Stimulated activated naive CD8-positive, alpha-beta T cell treated with anti-CD3 and anti-CD28 coated beads, Interleukin-15, Interleukin-2, amounts not matched to agents 100 U/mL and 50 U/mL, for 24 hours (primary cell): ENCODE measurements at places on chromosomes 4 and X.

- no peak for DNase-seq
Observed at GRCh38 chrX:38704146-38704882, 96.9 kb upstream of the MID1IP1 start.

DNA sequence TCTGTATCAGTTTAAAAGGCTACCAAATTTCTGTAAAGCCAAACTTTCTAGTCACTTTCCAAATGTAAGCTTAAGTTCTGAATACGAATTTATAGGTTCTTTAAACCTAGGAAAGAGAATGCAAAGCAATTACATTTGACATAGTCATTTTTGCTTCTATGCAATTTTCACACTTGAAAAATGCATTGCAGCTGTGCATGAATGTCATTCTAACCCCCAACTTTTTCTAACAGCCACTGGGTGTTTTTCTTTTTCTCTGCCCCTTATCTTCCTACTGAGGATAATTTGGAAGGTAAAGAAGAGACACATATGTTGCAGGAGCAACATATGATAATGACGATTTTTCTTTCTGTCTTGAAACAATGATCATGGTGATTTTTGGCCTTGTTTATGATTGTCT, 537.5 kb downstream of the SPRY1 start:
- no peak for DNase-seq

DNA sequence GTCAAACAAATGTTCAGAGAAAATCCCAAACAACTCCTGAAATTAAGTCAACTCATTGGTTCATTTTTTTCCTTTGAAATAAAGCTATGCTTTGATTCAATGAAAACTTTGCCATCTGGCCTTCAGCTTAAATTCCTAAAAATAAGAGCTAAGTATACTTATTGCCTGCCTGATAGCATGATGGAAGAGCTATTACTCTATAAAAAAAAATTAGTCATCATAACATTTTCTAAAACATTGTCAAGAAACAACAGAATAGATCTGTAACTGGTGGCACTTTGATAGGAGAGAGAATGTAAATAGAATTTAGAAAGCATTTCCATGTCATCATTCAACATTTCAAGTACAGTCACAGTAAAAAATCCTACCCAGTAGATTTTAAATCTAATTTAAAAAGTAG, 136.6 kb downstream of the CORIN start:
- DNase-seq: no peak

DNA sequence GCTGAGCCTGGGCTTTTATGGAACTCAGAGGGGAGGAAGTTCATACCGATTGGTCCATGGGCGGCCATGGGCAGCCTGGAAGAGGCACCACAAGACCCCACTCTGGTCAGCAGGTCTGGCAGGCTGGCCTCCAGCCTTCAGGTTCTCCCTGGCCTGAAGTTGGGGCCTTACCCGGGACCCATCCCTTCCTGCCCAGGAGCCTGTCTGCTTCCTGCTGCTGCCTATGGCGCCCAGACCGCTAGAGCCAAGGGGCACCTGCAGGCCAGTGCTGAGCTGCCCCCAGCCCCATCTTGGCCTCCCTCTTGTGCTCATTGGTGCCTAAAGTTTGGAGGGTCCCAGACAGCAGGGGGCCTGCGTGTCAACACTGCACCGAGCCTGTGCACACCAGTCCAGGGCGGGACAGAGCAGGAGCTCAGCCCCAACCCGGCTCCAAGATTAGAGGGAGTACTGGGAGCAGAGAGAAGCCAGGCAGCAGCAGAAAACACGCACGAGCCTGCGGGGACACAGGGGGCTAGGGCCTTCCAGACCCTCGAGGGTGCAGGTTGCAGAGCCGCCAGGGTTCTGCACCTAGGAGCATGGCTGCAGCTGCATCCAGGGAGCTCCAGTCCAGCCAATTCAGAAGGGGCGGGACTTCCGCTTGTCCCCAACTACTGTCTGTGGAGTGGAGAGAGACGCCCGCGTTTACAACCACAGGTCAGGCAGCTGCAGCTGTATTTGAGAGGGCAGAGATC, 30.7 kb upstream of the ZNF280C start:
- DNase-seq: no peak

DNA sequence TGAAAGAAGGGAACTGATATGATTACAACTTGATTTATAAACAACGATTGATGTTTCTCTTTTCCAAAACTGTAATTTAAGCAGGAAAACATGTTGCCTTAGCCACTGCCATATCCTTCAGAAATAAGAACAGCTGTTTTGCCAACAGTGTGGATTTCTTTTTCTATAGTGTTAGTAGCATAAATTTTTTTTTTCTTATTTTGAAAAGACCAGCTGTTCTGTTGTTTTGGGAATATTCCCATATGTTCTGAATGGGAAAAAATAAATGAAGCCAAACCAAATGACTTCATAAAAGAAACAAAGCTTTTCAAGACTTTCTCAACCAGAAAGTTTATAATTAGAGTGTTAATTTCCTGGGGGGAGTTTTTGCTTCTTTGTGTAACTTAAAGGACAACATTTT, 83.9 kb upstream of the ARHGAP24 start:
- no peak for DNase-seq

DNA sequence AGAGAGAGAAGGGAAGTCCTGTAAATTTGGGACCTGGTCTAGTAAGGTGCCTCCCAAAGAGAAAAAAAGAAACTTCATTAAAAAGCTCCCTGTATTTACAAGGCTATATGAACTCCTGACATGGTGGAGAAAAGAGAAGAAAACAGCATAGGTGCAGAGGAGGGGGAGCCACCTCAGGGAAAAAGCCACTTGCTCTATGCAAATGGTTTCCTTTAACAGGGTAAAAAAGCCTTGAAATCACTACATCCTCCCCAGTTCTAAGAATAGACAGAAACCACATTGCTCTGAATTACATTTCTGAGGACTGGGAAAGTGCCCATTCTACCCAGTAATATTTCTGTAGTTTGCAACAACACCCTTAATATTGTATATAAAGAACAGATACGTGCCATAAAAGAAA, 165.5 kb downstream of the KLF8 start:
- DNase-seq: no peak

DNA sequence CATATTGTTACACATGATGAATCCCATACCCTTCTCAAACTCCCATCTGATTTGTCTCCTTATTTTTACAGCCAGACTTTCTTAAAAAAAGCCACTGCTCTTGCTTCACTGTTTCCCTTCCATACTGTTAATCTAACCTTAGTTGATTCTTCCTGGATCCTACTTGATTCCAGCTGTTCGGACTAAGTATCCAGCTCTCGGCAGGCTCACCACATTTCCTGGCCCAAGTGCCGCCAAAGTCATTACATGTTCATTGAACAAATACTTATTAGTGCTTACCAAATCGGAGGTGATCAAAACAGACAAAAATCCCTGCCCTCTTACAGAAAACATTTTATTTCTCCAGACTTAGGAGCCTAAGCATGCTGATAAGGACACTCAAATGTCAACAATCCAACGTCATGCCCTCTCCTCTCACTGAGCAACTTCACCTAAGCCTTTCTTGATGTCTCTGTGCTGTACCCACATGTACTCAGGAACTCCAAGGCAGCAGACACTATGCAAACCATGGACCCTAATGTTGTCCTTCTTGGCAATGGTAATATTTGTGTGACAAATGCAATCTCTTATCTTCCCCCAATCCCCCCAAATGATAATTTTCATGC, 45.1 kb upstream of the C1QTNF7 start:
- no peak for DNase-seq

GRCh38 chr4:122826553-122827257, at the start of gene FGF2:
Gene FGF2 (plus strand): TSS chr4:122826831. CDS start chr4:122827175, 344 bp downstream.
- peak; percentile 36 for DNase-seq

- no peak for DNase-seq
Observed at GRCh38 chr4:139142087-139142486, 34.9 kb downstream of the ELF2 start.
